ENCODE measurements at places on chromosomes 12 and 14. TPM values are rescaled to one million over a fixed set of nuclear protein-coding genes. Genes with fewer than 3 reads are reported as not detected.

CDCA3 gene
- total RNA-seq, result 31.7 TPM

CFAP251 gene
- 3.3 TPM for total RNA-seq

LRTM2 gene
- 0.95 TPM for total RNA-seq

TAPBPL gene
- 21.1 TPM for total RNA-seq

IFI27 gene
- 15.5 TPM for total RNA-seq

SLC25A21 gene
- 0.58 TPM for total RNA-seq

PTCSC3 gene
- total RNA-seq, result not detected

RNASE1 gene
- 476 TPM for total RNA-seq

DLGAP5 gene
- total RNA-seq, result 58.8 TPM

NRXN3 gene
- 19.8 TPM for total RNA-seq

RILPL1 gene
- total RNA-seq, result 11.8 TPM

C1RL gene
- total RNA-seq, result 32.4 TPM

AKAP6 gene
- total RNA-seq, result 4.7 TPM

PPP4R4 gene
- 1.9 TPM for total RNA-seq

KSR2 gene
- 2.0 TPM for total RNA-seq

ACVRL1 gene
- 0.46 TPM for total RNA-seq

NKX2-1 gene
- 7.4 TPM for total RNA-seq

LAG3 gene
- total RNA-seq, result 2.6 TPM
